T-helper 2 cell treated with Interferon-gamma antibody and Interleukin-4, amounts not matched to agents 100 ng/mL and 5 ng/mL, for 36 hours (primary cell): ENCODE measurements at places on chromosomes 5 and 9. TPM values are rescaled to one million over a fixed set of nuclear protein-coding genes. Genes with fewer than 3 reads are reported as not detected.

Gene F12
- total RNA-seq, result 1.2 and 1.9 TPM in 2 replicates

Gene PAX5
- 0.11 and 0.20 TPM in 2 replicates for total RNA-seq

Gene IFNA2
- not detected in 2 replicates for total RNA-seq

Gene MYMK
- not detected in 2 replicates for total RNA-seq

Gene TNC
- 0.14 TPM in 1 of 2 replicates, not detected in the other for total RNA-seq

Gene FSTL4
- not detected in 2 replicates for total RNA-seq

Gene SPINK13
- total RNA-seq, result not detected in 2 replicates

Gene IRX2
- total RNA-seq, result not detected in 2 replicates

Gene PCDHB1
- not detected in 2 replicates for total RNA-seq

Gene STKLD1
- 0.59 and 1.1 TPM in 2 replicates for total RNA-seq

Gene HAVCR1
- 1.7 and 2.2 TPM in 2 replicates for total RNA-seq

Gene IFNE
- total RNA-seq, result not detected in 2 replicates

Gene MEIKIN
- total RNA-seq, result not detected in 2 replicates

Gene SVEP1
- total RNA-seq, result not detected in 2 replicates

Gene NUDT2
- 26.6 and 27.6 TPM in 2 replicates for total RNA-seq

Gene ST8SIA4
- 73.8 and 77.2 TPM in 2 replicates for total RNA-seq

Gene UNC13B
- total RNA-seq, result 0.27 and 0.84 TPM in 2 replicates

Gene CYSRT1
- 0.23 and 0.27 TPM in 2 replicates for total RNA-seq

Gene NTRK2
- total RNA-seq, result 0.34 and 0.36 TPM in 2 replicates

Gene PRPF4
- total RNA-seq, result 36.8 and 37.2 TPM in 2 replicates

Gene DNAI1
- total RNA-seq, result not detected in 2 replicates

Gene ORM1
- total RNA-seq, result not detected in 2 replicates

Gene IL33
- total RNA-seq, result not detected in 2 replicates
